ENCODE measurements at places on chromosomes 7 and 10. TPM values are rescaled to one million over a fixed set of nuclear protein-coding genes. Genes with fewer than 3 reads are reported as not detected.

- DNase-seq = no peak
Observed at GRCh38 chr7:95691464-95691863, 80.9 kb upstream of the DYNC1I1 start.

- no peak for DNase-seq
Observed at GRCh38 chr7:37786741-37787569, 61.4 kb upstream of the NME8 start.

The SYT15 gene
- 0.53 TPM for total RNA-seq

DNA sequence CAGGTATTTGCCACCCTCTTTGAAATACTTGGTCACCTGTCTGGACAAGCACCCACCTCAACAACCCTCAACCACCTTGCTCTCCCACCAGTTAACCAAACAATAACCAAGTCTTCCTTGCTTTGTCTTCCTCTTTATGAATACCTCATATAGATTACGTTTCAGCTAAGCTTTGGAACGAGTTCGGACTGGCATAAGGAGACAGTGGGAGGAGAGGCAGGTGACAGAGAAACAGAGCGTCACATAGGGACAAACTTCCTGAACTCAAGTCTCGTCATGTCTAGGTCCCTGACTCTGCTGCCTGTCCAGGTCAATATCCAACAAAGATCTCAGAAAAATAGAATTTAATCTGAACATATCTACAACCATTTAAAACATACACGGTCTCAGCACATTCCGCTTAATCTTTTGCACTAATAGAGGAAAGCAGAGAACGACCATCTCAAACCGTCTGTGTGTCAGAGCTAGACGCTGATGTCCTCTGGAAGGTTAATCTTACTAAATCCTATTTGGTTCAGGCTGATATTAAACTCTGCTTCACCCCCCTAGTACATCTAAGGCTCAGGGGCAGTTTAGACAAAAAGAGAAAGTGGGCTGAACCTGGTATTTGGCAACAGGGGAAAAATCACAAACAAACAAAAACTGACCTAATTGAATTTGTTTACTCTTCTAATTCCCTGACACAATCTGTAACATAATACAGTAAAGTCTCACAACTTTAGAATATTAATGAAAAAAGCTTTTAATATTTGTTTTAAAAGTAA, 26.4 kb upstream of the SVOPL start:
- no peak for DNase-seq

GRCh38 chr7:78168865-78169264, 370.3 kb downstream of the PHTF2 start:
- no peak for DNase-seq

The LRRC61 gene
- 24.5 TPM for total RNA-seq

- no peak for DNase-seq
Observed at GRCh38 chr7:64993901-64994300, 3.1 kb upstream of the ZNF117 start.

The SCIN gene
- 0.37 TPM for total RNA-seq

GRCh38 chr10:14604181-14605142, 170.2 kb downstream of the FAM107B start:
- peak; percentile 67 for DNase-seq

DNA sequence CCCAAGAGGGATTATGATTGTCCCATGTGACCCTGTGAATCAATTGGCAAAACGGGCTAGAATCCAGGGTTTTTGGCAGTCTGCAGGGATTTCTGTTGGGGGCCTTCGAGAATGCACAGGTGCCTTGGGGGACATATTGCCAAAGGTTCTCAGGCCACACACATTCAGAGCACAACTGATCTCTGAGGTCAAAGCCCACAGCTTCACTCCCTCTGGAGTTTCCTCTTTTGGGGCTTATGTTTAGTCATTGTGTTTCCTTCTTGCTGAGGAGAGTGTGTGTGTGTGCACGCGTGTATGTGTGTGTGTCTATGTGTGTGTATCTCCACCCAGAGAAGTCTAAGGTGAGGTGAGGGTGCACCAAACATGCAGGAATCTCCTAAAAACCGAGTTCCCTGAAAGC, 8.8 kb downstream of the PPIF start:
- no peak for DNase-seq

GRCh38 chr10:131109726-131110125, 201.8 kb downstream of the TCERG1L start:
- no peak for DNase-seq

- DNase-seq = no peak
Observed at GRCh38 chr10:5402798-5403197, 1.8 kb downstream of the TUBAL3 start.

DNA sequence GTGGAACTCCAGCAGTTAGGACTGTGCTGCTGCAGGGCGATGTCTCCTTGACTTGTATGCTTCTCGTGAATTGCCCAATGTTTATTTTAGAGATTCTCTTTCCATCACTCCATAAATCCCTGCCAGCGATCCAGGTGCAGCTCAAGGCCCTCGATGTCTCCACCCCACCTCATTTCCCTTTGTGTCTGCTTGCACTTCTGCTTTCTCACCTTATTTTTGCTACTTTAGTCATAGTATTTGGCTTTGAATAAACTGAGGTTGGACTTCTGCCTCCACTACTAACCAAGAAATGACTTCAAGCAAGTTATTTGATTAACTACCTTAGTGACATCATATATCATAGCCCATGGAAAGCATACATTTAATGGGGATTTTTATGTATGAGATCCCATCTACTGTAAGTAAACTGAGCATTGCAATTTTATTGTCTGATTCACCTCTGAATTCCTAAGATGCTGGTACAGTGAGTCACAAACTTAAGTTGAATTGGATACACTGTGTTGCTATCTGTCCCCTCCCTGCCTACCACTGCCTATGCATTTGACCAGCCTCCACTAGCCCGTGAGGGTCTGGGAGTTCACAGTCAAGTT, 255.8 kb downstream of the ABCA13 start:
- DNase-seq = no peak

DNA sequence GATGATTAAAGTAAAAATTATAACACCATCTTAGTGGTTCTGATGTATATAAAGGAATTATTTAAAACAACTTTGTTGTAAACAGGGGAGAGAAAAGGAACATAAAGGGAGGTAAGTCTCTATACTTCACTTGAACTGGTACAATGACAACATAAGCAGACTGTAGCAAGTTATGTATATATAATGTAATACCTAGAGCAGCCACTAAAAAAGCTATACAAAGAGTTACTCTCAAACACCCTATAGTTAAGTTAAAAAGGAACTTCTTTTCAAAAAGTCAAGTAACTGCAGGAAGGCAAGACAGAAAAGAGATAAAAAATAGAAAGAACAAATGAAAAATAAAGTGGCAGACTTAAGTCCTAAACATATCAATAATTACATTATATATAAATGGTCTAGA, 82.3 kb downstream of the ZNF503 start:
- DNase-seq = no peak

GRCh38 chr10:94138391-94138790, 144.7 kb downstream of the PLCE1 start:
- no peak for DNase-seq

The ADCYAP1R1 gene
- total RNA-seq = not detected

The LIPN gene
- not detected for total RNA-seq

The RARRES2 gene
- 1.2 TPM for total RNA-seq

The C10orf71 gene
- not detected for total RNA-seq

DNA sequence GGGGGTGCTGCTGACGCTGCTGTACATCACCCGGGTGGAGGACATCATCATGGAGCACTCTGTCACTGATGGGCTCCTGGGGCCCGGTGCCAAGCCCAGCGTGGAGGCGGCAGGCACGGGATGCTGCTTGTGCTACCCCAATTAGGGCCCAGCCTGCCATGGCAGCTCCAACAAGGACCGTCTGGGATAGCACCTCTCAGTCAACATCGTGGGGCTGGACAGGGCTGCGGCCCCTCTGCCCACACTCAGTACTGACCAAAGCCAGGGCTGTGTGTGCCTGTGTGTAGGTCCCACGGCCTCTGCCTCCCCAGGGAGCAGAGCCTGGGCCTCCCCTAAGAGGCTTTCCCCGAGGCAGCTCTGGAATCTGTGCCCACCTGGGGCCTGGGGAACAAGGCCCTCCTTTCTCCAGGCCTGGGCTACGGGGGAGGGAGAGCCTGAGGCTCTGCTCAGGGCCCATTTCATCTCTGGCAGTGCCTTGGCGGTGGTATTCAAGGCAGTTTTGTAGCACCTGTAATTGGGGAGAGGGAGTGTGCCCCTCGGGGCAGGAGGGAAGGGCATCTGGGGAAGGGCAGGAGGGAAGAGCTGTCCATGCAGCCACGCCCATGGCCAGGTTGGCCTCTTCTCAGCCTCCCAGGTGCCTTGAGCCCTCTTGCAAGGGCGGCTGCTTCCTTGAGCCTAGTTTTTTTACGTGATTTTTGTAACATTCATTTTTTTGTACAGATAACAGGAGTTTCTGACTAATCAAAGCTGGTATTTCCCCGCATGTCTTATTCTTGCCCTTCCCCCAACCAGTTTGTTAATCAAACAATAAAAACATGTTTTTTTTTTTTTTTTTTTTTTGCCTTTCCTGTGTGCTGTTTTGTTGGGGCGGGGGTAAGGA, 55.8 kb downstream of the TSPAN15 start:
- no peak for DNase-seq

GRCh38 chr10:86365346-86366032, 1.1 kb downstream of the GRID1 start:
- no peak for DNase-seq

GRCh38 chr7:16933296-16934279, 51.8 kb upstream of the AGR3 start:
- no peak for DNase-seq

DNA sequence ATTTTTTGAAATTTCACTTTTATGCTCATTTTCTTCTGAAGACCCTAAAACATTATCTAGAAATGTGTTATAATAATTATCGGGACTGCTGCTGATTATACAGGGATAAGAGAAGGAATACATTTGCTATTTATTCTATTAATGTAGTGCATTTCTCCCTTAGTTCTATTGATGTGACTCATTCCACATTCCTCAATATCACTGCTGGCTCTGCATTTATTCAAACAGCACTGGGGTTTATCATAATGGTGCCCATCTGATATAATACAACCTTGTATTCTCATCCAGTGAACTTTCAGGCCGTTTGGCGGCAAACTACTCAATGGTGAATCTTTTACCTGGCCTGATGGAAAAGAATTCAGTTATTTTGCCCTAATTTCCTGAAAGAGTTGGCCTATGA, 7.8 kb downstream of the KCND2 start:
- DNase-seq = no peak

DNA sequence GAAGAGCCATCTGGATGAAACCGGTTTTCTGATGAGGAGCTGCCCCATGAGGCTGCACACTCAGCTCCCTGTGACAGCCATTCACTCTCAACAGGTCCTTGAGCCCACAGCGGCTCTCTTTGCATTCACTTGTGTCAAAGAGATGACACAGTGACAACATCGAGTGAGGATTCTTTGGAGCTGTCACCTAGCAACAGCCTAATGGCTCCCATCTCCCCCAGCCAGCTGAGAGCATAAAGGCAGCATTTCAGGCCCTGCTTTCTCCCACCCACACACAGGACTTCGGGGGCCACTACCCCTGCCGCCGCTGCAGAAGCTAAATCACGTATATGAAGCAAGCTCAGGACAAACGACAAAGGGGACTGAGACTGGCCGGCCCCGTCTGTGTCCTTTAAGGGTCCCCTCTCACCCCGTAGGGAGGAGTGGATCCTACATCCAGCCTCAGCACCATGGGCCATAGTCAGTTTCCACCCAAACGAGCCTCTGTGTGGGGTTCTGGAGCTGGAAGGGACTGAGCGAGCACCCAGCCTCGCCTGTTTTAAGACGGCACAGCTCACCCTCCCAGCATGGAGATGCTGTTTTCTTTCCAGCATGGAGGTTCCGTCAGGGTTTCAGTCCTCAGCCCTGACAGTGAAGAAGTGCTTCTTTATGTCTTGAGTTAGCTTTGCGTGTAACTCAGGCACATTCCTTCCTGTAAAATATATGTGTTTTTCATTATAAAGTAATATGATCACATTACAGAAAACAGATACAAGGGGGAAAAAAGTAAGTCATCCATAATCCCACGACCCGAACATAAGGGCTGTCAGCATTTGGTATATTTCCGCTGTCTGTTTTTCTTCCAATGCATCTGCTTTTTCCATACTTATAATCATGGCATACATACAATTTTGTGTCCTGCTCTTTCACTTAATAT, 4.9 kb downstream of the CPA4 start:
- DNase-seq = no peak

The FAM237B gene
- total RNA-seq = not detected

DNA sequence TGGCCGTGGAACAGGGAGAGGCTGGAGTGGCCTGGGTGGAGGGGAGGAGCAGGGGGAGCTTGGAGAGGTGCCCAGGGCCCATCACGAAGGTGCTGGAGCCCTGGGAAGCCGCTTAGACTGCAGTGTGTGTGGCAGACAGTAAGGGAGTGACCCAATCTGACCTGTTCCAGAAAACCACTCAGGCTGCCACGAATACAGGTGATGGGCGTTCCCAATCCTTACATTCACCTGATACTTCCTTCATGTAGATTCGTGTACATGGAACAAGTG, 161.7 kb downstream of the SVIL start:
- no peak for DNase-seq

The STEAP1 gene
- not detected for total RNA-seq

DNA sequence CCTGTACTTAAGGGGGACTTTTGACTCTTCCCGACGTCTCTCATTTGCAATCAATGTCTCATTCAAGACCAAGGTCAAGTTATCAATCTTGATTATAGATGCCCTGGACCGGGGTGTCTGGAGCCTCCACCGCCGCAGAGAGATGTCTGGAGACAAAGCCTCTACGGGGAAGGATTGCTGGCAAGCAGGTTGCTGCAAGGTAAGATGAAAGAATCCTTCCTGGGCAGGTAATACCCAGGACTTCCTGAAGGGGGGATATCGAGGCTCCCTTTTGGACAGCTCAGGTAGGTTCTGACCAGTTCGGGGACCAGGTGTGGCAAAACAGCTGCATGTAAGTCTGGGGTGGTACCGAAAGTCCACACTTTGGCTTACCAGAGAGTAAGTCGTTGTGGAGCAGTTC, 12.5 kb upstream of the CUX1 start:
- no peak for DNase-seq

The MKX gene
- total RNA-seq = 0.95 TPM

The ABCB4 gene
- total RNA-seq = 0.18 TPM

The TMEM270 gene
- total RNA-seq = not detected

DNA sequence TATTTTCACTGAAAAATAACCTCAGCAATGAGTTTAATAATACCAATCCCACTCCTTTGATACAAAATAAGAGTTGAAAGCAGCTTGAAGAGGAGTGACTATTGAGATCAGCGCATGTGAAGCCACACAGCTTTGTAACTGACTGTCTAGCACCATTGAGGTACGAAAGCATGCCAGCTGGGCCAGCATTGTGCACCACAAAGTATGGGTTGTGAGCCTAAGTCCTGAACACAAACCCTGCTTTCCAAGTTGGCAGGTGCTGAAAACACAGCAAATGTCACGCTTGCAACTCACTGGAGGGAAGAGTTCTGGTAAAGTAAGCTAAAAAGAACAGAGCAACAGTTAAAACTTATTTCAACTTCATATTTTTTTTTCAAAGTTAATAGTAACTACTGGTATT, 4.0 kb upstream of the FAM53B start:
- no peak for DNase-seq
